ENCODE measurements at places on chromosomes 1 and 21.

- DNase-seq: no peak
Observed at GRCh38 chr21:41016472-41016871, 151.5 kb upstream of the BACE2 start.

- no peak for DNase-seq
Observed at GRCh38 chr1:221089273-221089672, 210.0 kb downstream of the HLX start.

GRCh38 chr1:46747683-46748288 is 28.9 kb upstream of the EFCAB14 start:
- DNase-seq: no peak

- DNase-seq: no peak
Observed at GRCh38 chr1:62993844-62994243, 209.9 kb downstream of the ATG4C start.

DNA sequence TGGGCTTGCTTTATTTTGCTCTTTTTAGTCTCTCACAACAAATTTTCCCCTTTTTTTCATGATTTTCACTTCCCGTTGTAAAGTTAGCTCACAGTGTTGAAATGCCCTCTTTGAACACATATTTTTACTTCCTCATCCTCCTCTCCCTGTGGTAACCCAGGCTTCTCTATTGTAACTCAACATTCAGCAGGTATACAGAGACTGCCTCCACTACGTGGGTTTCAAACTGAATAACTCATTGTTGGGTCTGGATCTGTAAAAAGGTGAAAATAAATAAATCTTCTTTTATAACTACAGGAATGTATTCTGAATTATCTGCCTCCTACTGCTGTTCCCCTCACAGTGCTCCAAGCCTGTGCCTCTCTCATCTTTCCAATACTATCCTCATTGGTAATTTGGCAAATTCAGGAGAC is 166.4 kb downstream of the RUNX1 start:
- DNase-seq: no peak

DNA sequence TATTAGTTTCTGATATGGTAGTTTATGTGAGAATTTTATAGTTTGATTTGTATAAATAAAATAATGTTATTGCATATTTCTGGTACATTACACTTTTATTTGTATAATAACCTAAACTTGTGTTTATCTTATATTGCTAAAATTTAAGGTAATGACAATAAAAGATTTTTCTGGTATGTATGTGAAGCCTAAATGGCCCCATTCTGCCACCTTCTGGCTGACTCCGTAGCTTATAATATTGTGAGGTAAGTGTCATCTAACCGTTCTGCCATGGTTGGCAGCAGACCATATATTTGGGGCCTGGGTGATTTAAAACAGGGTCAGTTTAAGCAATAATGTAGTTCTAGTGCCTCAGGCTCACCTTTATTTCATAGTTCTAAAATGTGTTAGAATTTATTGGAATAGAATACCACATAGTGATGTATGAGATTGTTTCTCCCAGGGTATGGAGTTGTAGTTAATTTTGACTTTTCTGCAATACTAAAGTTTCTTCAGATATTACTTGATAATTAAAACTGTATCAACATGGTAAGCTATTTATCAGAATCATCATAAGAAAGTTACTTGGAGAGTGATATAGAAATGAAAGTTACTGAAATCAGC is 21.2 kb upstream of the PRKACB start:
- DNase-seq: no peak

DNA sequence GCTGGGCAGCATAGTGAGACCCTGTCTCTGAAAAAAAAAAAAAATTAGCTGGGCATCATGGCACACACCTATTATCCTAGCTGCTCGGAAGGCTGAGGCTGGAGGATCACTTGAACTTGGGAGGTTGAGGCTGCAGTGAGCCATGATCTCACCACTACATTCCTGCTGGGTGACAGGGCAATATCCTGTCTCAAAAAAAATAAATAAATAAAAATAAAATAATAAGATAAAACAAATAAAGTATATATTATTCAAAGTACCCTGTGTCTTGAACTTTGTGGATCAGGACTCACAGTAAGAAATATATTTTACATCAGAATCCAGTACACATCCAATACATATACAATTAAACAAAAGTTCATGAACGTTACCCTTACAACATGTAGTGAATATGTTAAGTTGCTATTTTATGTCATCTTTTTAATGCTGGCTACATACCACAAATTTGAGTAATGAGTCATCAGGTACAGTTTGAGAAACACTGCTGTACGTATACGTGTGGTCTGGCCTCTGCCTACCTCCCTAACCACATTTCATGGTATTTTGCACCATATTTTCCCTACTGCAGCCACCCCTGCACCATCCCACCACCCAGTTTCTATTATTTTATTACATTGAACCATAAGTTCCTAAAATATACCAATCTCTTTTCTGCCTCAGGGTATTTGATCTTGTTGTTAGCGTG is 4.4 kb downstream of the NME7 start:
- no peak for DNase-seq

DNA sequence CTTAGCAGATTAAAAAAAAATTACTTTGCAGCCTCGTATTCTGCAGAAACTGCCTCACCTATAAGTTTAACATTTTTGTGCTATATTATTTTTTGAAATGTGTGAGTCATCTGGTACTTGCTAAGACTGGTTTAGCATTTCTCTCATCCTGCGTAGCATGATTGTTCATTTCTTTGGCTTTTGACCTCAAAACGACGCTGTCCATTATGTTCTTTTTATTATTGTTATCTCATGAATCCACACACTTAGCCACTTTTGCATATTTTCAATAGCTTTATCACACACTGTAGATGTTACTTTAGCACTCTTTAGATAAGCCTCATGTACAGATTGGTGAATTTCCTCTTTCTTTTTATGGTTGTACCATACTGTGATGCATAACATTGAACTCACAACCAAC is 1004.9 kb upstream of the NCAM2 start:
- no peak for DNase-seq

DNA sequence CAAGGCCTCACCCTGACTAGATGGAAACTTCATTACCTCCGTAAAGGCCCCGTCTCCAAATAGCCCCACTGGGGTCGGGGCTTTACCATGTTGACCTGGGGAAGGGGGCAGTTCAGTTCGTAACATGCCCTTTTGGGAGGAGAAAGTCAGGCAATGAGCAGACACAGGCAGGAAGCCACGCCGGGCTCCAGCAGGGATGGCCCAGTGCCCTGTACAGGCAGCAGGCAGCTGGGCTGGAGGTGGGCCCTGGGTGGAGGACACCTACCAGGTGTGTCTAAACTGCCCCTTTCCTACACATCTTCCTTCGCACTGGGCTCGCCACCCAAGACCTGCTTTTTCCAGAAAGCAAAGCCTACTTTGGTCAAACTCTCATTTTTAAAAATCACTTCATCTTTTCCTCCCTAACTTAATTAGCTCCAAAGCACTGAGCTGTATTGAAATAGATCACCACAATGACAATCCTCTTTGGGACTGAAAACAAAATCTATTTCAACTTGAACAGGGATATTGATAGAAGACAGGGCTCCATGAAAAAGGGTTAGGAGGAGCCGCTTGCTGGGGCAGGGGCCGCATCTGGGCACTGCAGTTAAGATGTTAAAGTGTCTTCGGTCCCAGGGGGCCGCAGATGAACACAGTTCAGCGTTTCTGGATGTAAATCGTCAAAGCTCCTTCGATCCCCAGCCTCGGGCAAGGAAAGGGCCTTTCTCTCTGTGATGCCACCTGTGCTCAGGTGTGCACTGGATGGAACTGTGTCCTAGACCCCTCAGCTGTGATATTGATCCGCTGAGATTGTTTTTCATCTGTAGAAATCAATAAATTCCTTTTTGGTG is 104.6 kb downstream of the PDE9A start:
- no peak for DNase-seq

GRCh38 chr21:36959020-36959835 is 7.2 kb downstream of the HLCS start:
- DNase-seq: no peak

GRCh38 chr1:184791550-184791900 is 36.9 kb upstream of the EDEM3 start:
- DNase-seq: no peak

DNA sequence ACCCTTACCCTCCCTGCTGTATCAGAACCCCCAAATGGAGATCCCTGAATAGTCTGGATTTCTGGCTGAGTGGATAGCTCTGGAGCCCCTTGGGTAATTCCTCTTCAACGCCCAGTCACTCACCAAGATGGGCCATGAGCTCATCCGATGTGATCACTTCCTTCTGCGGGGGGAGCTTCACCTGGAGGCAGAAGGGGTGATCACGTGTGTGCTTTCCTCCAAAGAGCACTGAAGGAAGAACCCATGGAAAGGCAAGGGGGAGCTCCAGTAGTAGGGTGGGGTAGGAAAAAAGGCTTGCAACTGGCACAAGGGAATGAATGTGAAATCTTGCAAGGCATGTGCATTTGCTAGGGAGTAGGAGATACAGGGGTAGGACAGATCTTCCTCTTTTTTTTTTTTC is 5.1 kb downstream of the MINDY1 start:
- DNase-seq: no peak

GRCh38 chr21:26973226-26973625 is 6.3 kb upstream of the ADAMTS5 start:
- DNase-seq: no peak

GRCh38 chr21:44805859-44806258 is 4.2 kb upstream of the UBE2G2 start:
- DNase-seq: no peak

DNA sequence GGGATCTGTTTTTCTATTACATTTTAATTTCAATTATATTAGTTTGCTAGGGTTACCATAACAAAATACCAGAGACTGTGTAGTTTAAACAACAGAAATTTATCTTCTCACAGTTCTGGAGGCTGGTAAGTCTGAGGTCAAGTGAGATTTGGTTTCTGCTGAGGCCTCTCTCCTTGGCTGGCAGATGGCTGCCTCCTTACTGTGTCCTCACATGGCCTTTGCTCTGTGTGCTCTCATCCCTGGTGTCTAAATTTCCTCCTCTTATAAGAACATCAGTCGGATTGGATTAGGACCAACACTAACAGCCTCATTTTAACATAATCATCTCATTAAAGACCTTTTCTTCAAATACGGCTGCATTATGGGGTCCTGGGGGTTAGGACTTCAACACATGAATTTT is 195.2 kb upstream of the CHODL start:
- DNase-seq: no peak

DNA sequence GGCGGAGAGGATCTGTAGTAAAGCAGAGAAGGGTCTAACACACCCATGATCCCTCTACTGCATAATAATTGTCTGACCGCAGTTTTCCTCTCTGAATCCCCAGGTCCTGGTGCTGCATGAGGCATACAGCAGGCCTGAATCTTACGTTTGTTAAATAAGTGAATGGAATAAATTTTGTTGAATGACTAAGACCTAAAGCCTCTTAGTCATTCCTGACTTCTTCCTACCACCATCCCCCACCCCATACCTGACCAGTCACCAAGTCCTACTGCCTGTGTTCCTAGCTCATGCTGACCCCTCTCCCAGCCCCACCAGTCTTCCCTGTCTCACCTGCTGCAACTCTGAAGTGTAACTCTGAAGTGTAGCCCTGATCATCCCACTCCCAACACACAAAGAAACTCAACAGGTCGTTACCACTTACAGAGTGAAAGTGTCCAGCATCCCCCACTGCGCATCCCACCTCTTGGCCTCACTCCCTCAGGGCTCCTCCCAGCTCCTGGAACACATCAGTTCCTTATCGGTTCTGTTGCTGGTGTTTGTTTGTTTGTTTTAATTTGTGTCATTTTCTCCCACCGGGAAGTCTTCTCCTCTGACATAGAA is 9.7 kb downstream of the GJA5 start:
- DNase-seq: no peak

DNA sequence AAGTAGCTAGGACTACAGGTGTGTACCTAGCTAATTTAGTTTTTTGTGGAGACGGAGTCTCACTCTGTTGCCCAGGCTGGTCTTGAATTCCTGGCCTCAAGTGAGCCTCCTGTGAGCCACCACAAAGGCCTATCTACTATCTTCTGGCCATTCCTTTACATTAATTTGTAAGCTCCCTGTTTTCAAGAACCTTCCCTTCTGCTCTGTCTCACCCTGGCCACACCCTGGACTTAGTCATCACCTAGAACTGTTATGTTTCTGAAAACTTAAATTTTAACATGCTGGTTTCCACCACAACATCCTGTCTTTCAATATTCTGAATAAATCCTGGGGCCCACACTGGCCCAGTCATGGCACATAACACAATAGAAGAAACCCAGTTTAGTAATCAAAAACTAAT is 4.9 kb upstream of the B4GALT3 start:
- no peak for DNase-seq

- no peak for DNase-seq
Observed at GRCh38 chr1:212968368-212968863, 18.1 kb downstream of the VASH2 start.

- DNase-seq: no peak
Observed at GRCh38 chr1:42941640-42942330, 16.9 kb downstream of the SLC2A1 start.

DNA sequence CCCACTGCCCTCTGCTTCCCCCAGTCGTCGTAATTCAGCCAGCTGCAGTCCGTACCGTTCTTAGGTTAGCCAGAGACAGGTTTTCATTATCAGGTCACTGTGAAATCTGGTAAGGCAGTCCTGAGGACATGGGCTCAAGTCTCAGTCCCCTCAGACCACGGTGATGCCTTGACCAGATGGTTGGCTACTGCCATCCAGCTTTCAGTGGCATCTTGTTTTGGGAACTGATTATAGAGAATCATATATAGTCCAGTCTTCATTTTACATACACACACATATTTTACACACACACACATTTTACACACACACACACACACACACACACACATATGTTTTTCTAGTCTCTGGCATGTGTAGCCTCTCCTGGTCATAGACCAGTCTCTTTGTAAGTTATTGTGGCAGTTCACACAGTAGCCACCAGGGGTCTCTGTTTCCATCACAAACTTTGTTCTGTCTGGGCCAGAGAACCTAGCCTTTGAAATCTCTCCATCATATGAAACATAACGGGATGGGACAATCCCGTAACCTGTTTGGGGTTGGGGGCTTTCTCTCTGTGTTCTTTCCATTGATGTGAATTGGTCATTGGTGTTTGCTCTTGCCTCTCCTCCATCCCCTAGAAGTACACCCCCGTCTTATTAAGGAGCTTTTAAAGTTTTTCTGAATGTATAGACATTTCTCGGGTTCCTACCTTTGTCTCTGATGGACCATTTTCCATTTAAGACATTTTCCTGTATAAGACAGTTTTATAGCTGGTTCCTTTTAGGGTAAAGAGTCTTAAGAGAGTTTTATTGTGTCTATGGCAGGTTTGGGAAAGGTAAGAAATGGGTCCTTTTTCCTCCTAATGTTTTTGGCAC is 8.4 kb upstream of the IKBKE start:
- peak; percentile 71 for DNase-seq

- no peak for DNase-seq
Observed at GRCh38 chr1:177289532-177289931, 118.8 kb downstream of the BRINP2 start.

DNA sequence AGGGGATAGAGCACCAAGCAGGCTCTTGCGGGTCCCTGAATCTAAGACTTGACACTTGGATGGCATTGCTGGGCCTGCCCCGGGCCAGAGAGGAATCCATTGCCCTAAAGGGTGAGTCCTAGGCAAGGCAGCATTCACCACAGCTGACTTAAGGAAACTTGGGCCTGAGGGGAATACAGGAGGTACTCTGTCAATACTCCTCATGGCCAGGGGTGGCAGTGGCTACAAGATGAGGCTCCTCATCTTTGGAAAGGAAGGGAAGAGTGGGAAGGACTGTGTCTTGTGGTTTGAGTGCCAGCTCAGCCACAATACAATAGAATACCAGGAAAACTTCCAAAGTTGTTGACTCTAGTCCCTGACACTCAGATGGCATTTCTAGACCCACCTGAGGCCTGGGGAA is 5.1 kb downstream of the KRTAP22-1 start:
- DNase-seq: no peak
